ENCODE measurements at places on chromosomes 12 and 14.

GRCh38 chr14:34098045-34098984 lies 147.4 kb upstream of the EGLN3 start:
- no peak for DNase-seq

DNA sequence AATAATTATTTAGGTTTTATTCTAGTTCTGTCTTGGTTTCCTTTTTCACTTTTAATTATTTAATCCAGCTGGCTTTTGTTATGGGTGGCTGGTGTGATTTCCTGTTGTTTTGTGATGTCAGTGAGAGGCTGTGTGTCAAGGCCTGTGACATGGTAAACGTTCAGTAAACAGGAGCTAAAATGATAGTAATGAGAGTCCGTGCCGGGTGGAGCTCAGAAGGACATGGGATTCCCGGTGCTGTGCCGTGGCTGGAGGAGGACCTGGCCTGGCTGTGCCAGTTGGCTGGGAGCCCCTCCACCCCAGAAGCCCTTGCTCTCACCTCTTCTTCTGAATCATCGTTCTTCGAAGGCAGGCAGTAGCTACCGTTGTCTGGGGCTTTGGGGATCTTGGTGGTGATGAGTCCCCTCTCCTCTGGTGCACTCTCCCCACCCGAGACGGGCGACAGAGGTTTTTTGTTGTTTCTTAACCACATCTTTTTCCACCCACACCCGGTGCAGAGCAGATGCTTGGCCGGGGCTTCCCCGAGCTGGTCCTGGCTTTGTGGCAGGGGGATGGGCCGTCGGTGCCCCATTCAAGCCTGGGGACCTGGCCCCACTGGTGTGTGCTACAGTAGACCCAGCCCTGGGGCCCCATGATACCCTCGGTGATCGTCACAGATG lies 29.1 kb downstream of the SH2B3 start:
- peak; percentile 86 for DNase-seq

- DNase-seq, result no peak
Observed at GRCh38 chr14:31902002-31902401, 175.1 kb upstream of the ARHGAP5 start.

DNA sequence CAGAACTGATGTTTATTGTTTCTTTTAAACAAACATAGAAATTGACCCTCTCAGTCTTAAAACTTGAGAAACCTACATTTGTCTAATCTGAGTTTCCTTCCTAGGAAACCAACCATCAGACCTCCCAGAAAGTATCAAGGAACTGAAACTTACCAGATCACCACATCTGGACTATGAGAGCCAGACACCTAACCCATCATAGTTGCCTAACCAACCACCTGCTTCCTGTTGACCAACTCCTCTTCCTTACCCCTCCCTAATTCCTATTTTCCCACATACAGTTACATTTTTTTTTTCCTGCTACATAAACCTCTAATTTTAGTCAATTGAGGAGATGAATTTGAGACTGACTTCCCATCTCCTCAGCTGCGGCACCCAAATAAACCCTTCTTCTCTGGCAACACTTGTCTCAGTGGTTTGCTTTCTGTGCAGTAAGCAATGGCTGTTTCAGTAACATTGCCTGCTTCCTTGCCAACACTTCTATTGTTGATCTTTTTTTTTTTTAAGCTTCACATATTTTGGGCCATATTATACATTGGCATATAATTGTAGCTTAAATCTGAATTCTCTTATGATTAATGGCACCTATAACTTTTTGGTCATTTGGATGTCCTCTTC lies 34.3 kb downstream of the KLRD1 start:
- no peak for DNase-seq

- DNase-seq, result no peak
Observed at GRCh38 chr12:121673013-121673511, 3.6 kb upstream of the MORN3 start.

- DNase-seq, result no peak
Observed at GRCh38 chr12:45938566-45938965, 51.8 kb downstream of the SCAF11 start.

DNA sequence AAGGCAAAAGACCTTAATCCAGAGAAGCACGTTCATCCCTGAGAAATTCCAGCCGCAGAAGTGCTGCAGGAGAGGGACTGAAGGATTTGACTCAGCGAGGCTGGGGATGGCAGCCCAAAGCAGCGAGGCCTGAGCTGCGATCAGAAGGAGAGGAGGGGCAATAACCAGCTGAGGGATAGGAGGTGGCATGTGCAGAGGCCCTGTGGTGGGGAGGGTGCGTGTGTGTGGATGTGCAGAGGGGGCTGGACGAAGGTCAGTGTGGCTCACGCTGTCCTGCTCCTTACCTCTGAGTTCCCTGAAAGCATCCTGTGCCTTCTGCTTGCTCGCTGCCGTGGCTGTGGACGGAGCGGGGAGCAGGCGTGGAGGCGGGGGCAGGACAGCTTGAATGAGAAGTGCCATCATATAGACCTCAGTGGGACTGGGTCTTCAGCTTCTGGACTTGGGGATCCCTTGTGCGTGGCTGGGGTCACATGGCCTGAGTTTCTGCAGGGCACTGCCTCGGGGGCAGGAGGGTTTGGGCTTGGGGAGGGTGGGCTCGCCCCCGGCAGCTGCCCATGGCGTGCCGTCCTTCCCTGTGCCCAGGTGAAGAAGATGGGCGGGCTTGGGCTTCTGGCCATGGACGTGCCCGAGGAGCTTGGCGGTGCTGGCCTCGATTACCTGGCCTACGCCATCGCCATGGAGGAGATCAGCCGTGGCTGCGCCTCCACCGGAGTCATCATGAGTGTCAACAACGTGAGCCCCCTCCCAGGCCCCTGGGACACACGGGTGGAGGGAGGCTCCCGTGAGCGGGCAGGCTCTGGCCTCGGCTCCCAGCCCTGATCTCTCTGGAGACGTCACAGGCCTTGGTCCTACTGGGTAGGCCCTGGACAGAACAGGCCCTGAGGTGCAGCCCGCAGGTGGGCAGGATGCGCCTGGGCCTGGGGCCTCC lies 11.0 kb downstream of the ACADS start:
- no peak for DNase-seq

GRCh38 chr12:77594366-77594765 lies 236.3 kb upstream of the NAV3 start:
- DNase-seq, result no peak

- no peak for DNase-seq
Observed at GRCh38 chr14:80202888-80203562, 8.3 kb downstream of the DIO2 start.

DNA sequence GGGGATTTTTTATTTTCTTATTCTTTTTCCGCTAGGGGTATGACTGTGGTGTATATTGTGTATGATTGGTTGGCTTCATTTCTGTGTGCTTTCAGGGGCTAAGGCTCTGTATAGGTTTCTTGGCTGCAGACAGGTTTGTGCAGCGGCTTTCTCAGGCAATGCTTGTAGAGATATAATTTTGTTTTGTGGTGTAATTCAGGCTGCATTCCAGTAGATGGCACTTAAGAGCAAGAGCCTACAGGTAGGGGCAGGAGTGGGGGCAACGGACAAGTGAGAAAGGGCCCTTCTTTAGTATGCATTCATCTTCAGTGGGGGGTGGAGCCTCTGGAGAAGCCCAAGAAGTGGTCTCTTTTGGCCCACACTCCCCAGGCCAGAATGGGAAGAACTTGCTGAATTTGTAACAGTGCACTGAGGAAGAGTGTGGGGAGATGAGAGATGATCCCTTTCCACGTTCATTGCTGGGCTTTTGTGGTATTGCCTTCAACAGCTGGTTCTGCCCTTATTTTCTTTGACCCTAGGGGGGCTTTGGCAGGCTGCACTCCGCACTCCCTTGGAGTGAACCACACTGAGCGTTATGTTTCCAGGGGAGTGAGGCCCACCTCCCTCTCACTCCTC lies 78.6 kb downstream of the IFNG-AS1 start:
- DNase-seq, result no peak

DNA sequence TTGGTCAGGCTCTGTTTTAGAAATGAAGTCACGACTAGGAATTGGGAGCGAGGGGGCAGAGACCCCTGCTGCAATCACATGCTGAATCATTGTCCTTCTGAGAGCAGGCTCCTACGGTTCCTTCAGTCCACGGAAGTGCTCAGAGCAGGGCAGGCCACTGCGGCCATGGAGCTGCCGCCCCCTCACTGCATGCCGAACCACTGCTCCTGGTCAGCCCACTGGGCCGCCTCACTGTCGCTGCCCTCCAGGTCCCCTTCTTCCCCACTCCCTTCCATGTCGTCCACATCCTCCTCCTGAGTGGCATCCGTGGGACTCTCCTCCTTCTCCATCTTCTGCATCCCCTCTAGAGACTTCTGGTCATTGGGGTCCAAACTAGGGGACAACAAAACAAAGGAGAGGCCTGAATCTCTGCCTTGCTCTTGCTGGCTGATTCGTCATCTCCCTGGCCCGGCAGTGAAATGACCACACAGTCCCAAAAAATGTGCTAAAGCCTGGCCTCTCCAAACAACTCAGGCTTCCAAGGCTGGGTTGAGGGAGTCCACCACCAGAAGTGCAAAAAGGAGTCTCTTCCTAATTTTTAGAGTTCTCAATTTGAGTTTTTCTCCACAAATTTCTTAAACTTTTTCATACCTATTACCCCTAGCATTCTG lies 29.4 kb downstream of the ANAPC7 start:
- DNase-seq, result no peak

- no peak for DNase-seq
Observed at GRCh38 chr12:125882141-125882540, 816.9 kb downstream of the AACS start.

DNA sequence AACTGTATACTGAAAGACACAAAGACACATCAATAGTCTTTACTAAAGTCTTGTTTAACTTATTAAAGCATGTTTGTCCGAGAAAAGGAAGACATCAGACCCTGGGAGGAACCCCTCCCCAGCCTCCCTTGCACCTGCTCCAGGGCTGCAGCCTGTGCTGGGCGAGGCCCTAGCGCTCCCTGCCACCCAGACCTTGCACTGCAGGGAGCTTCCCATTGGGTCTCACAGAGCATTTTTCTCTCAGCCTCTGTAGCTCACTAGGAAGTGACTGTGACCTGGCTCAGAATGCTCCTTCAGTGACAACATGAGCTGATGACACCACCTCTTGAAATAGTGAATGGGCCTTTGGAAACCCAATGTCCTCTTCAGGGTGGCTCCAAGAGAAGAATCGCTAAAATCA lies 461.2 kb downstream of the TMEM121 start:
- no peak for DNase-seq

GRCh38 chr12:93136253-93137055 lies 207.4 kb upstream of the EEA1 start:
- DNase-seq, result no peak

GRCh38 chr12:69981881-69982475 lies 157.0 kb downstream of the MYRFL start:
- no peak for DNase-seq

DNA sequence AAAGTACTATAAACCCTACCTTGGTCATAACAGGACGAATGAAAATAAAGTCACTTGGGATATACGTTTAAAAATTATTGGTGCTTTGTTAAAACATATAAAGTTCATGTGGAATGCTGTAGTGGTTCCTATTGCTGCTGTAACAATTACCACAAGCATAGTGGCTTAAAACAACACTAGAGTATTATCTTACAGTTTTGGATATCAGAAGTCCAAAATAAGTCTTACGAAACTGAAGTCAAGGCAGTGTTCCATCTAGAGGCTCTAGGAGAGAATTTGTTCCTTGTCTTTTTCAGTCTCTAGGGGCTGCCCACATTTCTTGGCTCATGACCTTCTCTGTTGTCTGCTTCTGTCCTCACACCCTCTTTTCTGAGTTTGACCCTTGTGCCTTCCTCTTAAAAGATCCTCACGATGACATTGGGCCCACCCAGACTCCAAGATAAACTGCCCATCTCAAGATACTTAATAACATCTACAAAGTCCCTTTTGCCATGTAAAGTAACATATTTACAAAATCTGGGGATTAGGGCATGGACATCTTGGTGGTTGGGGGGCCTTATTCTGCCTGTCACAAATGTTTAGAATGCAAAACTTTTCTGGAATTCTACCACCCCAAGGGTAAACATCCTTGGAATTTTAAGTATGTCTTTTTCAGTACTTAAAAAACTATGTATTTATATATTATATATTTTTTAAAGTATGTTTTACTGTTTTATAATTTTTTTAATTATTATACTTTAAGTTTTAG lies 178.1 kb downstream of the ETNK1 start:
- no peak for DNase-seq

- no peak for DNase-seq
Observed at GRCh38 chr12:114339626-114340025, 66.3 kb downstream of the TBX5 start.

DNA sequence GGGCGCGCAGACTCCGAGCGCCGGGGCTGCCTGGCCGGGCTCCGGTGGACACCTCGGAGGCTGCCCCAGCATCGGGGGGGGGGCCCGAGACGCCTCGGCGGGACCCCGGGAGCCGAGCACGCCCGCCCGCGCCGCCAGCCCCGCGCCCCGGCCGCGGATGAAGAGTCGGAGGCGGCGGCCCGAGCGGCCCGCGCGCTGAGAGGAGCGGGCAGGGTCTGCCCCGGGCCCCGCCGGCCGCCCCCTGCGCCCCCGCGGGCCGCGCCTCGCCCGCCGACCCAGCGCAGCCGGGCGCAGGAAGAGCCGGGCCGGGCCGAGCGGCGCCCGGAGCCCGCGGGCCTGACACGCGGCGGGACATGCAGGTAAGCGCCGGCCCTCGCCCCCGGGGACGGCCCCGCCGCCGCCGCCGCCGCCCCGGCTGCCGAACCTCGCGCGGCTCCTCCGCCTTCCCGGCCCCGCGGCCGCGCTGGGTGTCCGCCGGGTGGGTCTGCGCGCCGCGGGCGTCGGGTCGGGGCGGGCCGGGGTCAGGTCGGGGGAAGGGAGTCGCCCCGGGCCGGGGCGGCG lies 63.7 kb downstream of the FBXL14 start:
- no peak for DNase-seq

- DNase-seq, result no peak
Observed at GRCh38 chr12:54405106-54405505, 14.0 kb downstream of the ITGA5 start.

GRCh38 chr12:66203820-66204219 lies 14.8 kb downstream of the IRAK3 start:
- DNase-seq, result no peak

DNA sequence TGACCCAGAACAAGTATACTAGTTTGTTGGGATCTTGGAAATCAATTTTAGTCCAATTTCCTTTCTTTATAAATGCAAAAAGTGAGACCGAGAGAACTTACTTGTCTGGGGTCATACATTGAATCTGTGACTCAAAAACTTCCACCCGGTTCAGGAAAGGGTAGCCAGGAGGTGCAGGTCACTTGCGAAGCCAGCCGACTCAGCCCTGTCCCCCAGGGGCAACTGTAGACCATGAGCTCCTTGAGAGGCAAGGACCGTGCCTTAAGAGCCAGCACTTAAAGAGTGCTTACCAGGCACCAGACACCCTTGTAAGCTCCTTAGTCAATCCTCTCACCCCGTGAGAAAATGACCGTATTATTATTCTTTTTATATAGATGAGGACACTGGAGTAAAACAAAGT lies 505 bp upstream of the BCDIN3D start:
- DNase-seq, result no peak

GRCh38 chr14:98203421-98203820 lies 1068.6 kb downstream of the BCL11B start:
- no peak for DNase-seq

Measured in activated CD4-positive, alpha-beta T cell treated with anti-CD3 and anti-CD28 coated beads, Interleukin-2, amount 50 U/mL, for 4 hours (primary cell).